T1000 (cell line): ENCODE measurements at places on chromosomes 2 and 18.

- DNase-seq = no peak
Measured at GRCh38 chr18:48798334-48799245, 152.2 kb downstream of the SMAD7 start.

- peak; percentile 68 for DNase-seq
Measured at GRCh38 chr2:43219383-43220228, 6.8 kb downstream of the ZFP36L2 start.

- DNase-seq = no peak
Measured at GRCh38 chr2:199431746-199432213, 26.0 kb downstream of the SATB2 start.

DNA sequence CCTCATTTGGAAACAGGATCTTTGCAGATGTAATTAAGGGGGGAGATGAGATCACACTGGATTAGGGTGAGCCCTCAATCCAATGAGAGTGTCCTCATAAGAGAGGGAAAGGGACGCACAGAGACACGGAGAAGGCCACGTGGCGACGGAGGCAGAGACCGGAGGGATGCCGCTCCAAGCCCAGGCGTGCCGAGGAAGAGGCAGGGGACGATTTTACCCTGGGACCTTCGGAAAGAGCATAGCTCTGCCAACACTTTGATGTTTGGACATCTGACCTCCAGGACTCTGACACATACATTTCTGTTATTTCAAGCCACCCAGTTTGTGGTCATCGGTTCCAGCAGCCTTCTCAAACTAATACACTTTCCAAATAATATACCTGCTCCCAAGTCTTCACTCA lies 84.4 kb upstream of the ZCCHC2 start:
- DNase-seq = no peak

DNA sequence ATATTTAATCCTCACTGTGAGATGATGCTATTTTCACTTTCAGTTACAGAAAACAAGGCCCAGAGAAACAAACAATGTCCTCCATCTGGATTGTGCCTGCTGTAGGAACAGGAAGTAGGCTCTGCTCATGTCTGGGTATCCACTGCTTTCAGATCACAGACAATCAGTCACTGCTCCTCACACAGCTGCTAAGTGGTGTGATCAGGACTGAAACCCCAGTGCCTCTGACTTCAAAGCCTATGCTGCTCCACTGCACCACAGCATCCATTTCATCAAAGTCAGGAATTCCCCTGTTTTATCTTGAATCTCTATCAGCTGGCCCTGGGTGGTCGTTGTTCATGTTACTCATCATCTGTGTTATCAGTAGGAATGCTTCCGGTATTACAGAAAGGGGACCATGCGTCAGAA lies 303.8 kb upstream of the TRIB2 start:
- DNase-seq = peak; percentile 42

- DNase-seq = no peak
Measured at GRCh38 chr18:50170004-50170403, 24.9 kb downstream of the MYO5B start.

- DNase-seq = no peak
Measured at GRCh38 chr2:12105180-12105579, 358.7 kb downstream of the LPIN1 start.
